ENCODE measurements at places on chromosomes 7 and 10.

DNA sequence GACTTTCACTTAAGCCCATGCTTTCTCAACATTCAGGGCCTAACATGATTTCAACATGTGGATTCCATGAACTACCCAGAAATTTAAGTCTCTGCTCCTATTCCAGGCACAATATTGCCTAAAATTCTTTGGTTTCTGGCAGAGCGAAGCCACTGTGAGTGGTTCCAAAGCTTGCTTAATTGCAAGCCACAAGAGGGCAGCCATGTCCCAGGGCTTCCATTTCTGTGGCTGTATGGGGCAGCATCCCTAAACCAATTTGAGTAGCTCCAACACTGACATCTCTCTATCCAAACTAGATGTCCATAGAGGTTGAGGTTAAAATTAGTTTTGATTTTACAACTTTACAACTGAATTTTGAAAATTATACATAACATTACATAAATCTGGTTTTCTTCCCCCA, 56.3 kb upstream of the MDFIC start:
- no peaks in the 10 kb centered on the region for H3K4me1 ChIP-seq

GRCh38 chr10:68099736-68100135, 9.6 kb upstream of the MYPN start:
- H3K4me3 ChIP-seq: no peak overlapping the region
- H3K4me1 ChIP-seq: peaks cover 61% of the 10 kb centered on the region
- H3K27ac ChIP-seq: peak overlapping the region; percentile 96
- no peaks in the 10 kb centered on the region for H3K36me3 ChIP-seq
- no peak for DNase-seq

DNA sequence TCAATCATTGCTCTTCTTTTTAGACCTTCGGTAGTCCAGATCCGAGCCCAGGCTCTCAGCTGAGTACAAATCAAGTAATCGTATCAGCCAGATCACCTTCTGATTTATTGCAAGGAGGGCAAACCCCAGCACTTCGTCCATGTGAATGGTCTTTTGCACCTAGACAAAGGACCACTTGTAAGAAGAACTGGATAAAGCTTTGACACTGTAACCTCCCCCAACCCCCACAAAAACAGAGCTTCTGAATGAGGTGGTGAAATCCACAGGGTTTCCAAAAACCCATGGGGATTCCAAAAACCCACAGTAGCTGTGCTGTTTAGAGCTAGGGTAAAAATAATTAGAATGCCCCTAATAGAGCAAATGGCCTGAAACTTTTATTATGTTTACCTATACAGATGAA, 148.8 kb upstream of the ODAD2 start:
- H3K36me3 ChIP-seq: no peaks in the 10 kb centered on the region
- H3K27me3 ChIP-seq: no peaks in the 10 kb centered on the region
- DNase-seq: no peak
- H3K27ac ChIP-seq: no peak overlapping the region

GRCh38 chr7:270351-270983, 19.5 kb upstream of the FOXL3 start:
- no peaks in the 10 kb centered on the region for H3K4me1 ChIP-seq

GRCh38 chr7:69617364-69617763, 19.1 kb downstream of the AUTS2 start:
- H3K36me3 ChIP-seq: no peaks in the 10 kb centered on the region
- no peak for DNase-seq
- no peak overlapping the region for H3K4me3 ChIP-seq
- H3K27me3 ChIP-seq: no peaks in the 10 kb centered on the region
- no peak overlapping the region for H3K27ac ChIP-seq
- H3K4me1 ChIP-seq: no peaks in the 10 kb centered on the region

DNA sequence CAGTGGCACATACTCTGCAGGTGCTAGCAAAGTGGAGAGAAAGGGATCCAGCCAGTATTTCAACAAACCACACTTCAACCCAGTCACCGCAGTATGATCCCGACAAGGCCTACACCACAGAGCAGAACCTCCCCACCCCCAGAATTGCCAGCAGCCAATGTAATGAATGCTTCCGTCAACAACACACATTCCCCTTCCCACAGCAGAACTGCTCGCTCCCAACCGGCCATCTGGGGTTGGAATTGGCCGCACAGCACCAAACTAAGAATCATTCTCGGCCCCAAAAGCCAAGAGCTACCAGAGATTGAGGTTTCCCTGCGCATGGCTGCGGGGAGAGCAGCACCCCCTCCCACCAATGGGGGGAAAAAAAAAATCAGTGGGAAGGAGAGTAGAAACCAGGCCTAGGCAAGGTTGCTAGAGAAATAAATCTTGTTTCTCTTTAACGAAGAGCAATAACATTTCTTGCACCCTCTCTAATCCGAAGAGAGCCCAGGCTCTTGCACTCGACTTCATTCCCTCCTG, 1.1 kb downstream of the WASL start:
- peaks cover 32% of the 10 kb centered on the region for H3K4me1 ChIP-seq
- DNase-seq: peak; percentile 75
- peak overlapping the region; percentile 89 for H3K27ac ChIP-seq
- no peaks in the 10 kb centered on the region for H3K27me3 ChIP-seq
- H3K36me3 ChIP-seq: no peaks in the 10 kb centered on the region
- peak overlapping the region; percentile 64 for H3K4me3 ChIP-seq

GRCh38 chr10:374354-374753, 239.1 kb downstream of the ZMYND11 start:
- DNase-seq: no peak
- no peaks in the 10 kb centered on the region for H3K27me3 ChIP-seq
- no peak overlapping the region for H3K4me3 ChIP-seq
- no peaks in the 10 kb centered on the region for H3K36me3 ChIP-seq

GRCh38 chr7:151088856-151089699, 2.8 kb downstream of the AGAP3 start:
- peak overlapping the region; percentile 66 for H3K27ac ChIP-seq
- peaks cover 30% of the 10 kb centered on the region for H3K36me3 ChIP-seq
- no peaks in the 10 kb centered on the region for H3K27me3 ChIP-seq
- peak overlapping the region; percentile 82 for H3K4me3 ChIP-seq
- peak; percentile 68 for DNase-seq

DNA sequence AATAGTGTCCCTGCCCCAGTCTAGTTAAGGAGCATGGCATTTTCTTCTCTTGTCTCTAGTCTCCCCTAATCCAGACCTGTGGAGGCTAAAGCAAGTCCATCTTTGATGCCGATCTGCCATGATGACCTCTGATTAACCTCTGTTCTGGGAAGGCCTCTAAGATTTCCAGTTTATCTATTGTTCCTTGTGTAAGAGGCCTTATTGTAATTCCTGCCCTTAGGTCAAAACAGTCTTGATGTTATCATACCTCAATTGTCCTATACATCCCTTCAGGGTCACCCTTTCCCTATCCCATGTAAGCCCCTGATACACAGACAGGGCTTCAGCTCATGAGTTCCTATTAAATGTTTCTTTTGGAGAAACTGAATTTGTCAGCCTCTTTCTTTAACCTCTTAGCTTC, 4.9 kb upstream of the ZMIZ2 start:
- H3K4me1 ChIP-seq: peaks cover 14% of the 10 kb centered on the region
- H3K36me3 ChIP-seq: no peaks in the 10 kb centered on the region
- H3K4me3 ChIP-seq: no peak overlapping the region
- H3K27ac ChIP-seq: peak overlapping the region; percentile 39
- no peaks in the 10 kb centered on the region for H3K27me3 ChIP-seq

- H3K36me3 ChIP-seq: no peaks in the 10 kb centered on the region
- H3K27ac ChIP-seq: no peak overlapping the region
- DNase-seq: no peak
- no peaks in the 10 kb centered on the region for H3K4me1 ChIP-seq
- peaks cover 18% of the 10 kb centered on the region for H3K27me3 ChIP-seq
These were observed 554.0 kb downstream of the MDFIC start for GRCh38 chr7:115475761-115476385.

- no peak overlapping the region for H3K27ac ChIP-seq
- H3K4me1 ChIP-seq: no peaks in the 10 kb centered on the region
- no peak overlapping the region for H3K4me3 ChIP-seq
- H3K36me3 ChIP-seq: peaks cover 85% of the 10 kb centered on the region
These were observed 43.2 kb downstream of the MCMBP start for GRCh38 chr10:119829429-119829828.

DNA sequence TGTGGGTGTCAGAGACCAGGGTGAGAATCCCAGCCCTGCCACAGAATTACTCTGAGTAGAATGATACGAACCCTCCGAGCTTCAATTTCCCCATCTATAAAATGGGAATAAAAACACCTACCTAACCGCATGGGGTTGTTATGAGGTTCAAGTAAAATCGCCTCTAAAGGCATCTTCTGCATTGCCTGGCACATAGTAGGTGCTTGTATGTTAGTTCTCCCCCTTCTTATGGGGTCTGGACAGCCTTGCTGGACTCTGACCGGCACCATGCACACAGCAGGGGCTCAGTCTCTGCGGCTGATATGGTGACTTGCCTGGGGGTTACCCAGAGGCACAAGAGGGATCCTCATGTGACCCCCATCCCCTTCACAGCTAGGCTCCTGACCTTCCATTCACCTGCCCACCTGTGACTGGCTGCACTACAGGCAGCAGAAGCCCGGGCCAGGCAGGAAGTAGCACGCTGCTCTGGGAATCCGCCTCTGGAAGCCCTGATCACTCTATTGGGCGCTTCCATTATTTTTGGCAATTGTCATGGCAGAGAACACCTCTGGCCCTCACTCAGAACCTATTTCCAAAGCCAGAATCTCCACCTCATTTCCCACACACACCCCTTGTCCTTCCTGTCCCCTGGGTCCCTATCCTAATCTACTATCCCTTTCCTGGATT, 6.0 kb downstream of the SH3PXD2A start:
- peaks cover 42% of the 10 kb centered on the region for H3K36me3 ChIP-seq
- H3K27ac ChIP-seq: peak overlapping the region; percentile 89
- H3K4me1 ChIP-seq: peaks cover 45% of the 10 kb centered on the region
- no peaks in the 10 kb centered on the region for H3K27me3 ChIP-seq
- H3K4me3 ChIP-seq: no peak overlapping the region
- no peak for DNase-seq

- H3K27ac ChIP-seq: peak overlapping the region; percentile 3
- peaks cover 36% of the 10 kb centered on the region for H3K36me3 ChIP-seq
- no peaks in the 10 kb centered on the region for H3K4me1 ChIP-seq
- H3K4me3 ChIP-seq: no peak overlapping the region
These were observed 30.7 kb upstream of the STOX1 start for GRCh38 chr10:68796605-68797004.

- no peak overlapping the region for H3K27ac ChIP-seq
- no peak overlapping the region for H3K4me3 ChIP-seq
- DNase-seq: no peak
- no peaks in the 10 kb centered on the region for H3K27me3 ChIP-seq
- H3K36me3 ChIP-seq: no peaks in the 10 kb centered on the region
- H3K4me1 ChIP-seq: no peaks in the 10 kb centered on the region
These were observed 1314.2 kb upstream of the LRRTM3 start for GRCh38 chr10:65611592-65611991.

- peaks cover 24% of the 10 kb centered on the region for H3K4me1 ChIP-seq
- no peaks in the 10 kb centered on the region for H3K36me3 ChIP-seq
- DNase-seq: no peak
- H3K27ac ChIP-seq: no peak overlapping the region
- no peak overlapping the region for H3K4me3 ChIP-seq
These were observed 60.1 kb upstream of the ARID5B start for GRCh38 chr10:61841338-61841875.

DNA sequence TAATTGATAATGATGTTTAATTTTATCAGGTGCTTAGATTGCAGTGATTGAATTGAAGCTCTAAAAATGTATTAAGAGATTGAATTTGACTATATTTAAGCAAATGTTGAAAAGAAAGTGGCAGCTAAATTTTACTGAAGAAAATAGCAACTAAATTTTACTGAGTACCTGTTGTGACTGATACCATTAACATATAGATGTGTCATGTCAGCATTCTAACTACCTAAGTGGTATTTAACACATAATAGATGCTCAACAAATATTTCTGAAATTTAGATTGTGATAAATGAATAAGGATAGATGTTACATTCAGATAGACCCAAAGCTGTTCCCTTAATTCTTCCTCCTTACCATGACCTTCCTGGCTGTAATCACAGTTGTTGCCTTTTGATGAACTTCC, 350.9 kb upstream of the VWC2 start:
- H3K4me3 ChIP-seq: no peak overlapping the region
- no peaks in the 10 kb centered on the region for H3K36me3 ChIP-seq
- H3K4me1 ChIP-seq: peaks cover 17% of the 10 kb centered on the region
- peaks cover 12% of the 10 kb centered on the region for H3K27me3 ChIP-seq

DNA sequence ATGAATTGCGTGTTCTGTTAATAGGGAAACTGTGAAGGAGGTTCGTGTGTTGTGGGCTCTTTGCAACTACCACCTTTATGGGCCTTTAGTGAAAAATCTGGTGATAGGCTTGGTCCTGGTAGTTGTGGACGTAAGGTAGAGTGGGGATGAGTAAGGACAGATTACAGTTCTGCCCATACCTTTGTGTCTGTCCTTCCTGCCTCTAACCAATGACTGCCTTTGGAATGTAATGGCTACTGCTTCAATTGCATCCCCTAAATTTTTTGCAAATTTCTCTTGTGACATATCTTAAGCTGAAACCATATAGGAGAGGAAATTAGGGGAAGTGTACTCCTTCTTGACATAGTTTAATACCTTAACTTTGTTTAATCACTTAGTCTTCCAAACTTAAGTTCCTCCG, 82.3 kb downstream of the ADK start:
- H3K27me3 ChIP-seq: no peaks in the 10 kb centered on the region
- H3K27ac ChIP-seq: peak overlapping the region; percentile 68
- no peak overlapping the region for H3K4me3 ChIP-seq
- DNase-seq: no peak
- H3K36me3 ChIP-seq: peaks cover 26% of the 10 kb centered on the region

- H3K4me1 ChIP-seq: peaks cover 6% of the 10 kb centered on the region
- H3K27ac ChIP-seq: no peak overlapping the region
- H3K36me3 ChIP-seq: no peaks in the 10 kb centered on the region
- no peak overlapping the region for H3K4me3 ChIP-seq
- no peaks in the 10 kb centered on the region for H3K27me3 ChIP-seq
- no peak for DNase-seq
These were observed 588.5 kb downstream of the TNS3 start for GRCh38 chr7:46993396-46993795.

GRCh38 chr10:76959111-76959510, 678.5 kb downstream of the KCNMA1 start:
- no peaks in the 10 kb centered on the region for H3K36me3 ChIP-seq
- H3K4me3 ChIP-seq: no peak overlapping the region
- H3K27me3 ChIP-seq: no peaks in the 10 kb centered on the region
- DNase-seq: no peak

GRCh38 chr10:49225218-49225876, 37.2 kb upstream of the TMEM273 start:
- DNase-seq: no peak
- H3K4me3 ChIP-seq: no peak overlapping the region
- no peak overlapping the region for H3K27ac ChIP-seq
- no peaks in the 10 kb centered on the region for H3K4me1 ChIP-seq
- peaks cover 5% of the 10 kb centered on the region for H3K27me3 ChIP-seq

DNA sequence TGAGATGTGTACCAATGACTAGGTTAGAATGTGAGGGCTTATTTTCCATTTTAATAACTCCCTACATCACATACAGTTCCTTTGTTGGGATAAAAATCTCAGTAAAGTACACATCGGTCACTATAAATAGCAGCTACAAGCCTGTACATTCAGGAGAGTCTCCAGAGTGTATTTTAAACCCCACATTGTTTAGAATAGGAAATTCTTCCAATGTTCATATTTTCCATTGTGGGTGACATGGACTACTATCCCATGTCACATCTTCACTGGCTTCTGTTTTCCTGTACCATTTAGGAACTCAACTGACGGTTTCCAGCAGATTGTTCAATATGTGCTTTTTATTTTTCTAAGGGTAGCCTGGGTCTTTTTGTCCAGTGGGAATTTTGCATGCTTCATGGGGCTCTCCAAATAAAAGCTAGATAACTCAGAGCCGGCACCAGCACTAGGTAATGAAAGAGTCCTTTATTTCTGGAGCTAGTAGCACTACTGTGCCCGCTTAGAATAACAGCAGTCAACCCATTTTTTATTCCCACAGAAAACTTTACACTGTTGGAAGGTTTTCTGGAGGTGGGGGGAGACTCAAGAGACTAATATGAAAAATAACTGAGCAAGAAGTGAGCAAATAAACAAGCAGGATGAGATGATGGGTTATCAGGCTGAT, 100.5 kb downstream of the CALD1 start:
- no peaks in the 10 kb centered on the region for H3K27me3 ChIP-seq
- no peak overlapping the region for H3K4me3 ChIP-seq
- H3K27ac ChIP-seq: no peak overlapping the region
